ENCODE measurements at places on chromosomes 4 and X. TPM values are rescaled to one million over a fixed set of nuclear protein-coding genes. Genes with fewer than 3 reads are reported as not detected.
A peak's percentile ranks its signal among the peaks of the same experiment; 100 is the strongest.

- no peaks in the 10 kb centered on the region for H3K36me3 ChIP-seq
- DNase-seq, result no peak
- H3K27me3 ChIP-seq, result no peaks in the 10 kb centered on the region
These were observed 67.5 kb downstream of the FBXW7 start for GRCh38 chr4:152468408-152468807.

DNA sequence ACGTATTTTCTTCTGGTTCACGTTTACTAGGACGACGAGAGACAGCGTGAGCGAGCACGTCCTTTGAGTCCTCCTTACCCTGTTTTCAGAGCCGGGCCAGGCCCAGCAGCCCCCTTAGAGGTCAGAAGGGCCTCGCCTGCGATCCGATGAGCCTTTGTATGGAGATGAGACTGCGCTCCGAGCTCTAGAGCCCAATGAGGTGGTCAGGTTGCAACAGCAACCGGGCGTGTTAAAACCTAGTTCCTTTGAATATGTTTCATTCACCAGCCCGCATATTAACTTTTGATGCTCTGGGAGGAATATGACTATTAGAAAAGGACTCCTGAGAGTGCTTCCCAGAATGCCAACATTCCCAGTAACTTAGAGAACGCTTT, 55.6 kb upstream of the TADA2B start:
- peak overlapping the region; percentile 48 for H3K27ac ChIP-seq
- peak overlapping the region; percentile 82 for H3K4me3 ChIP-seq
- no peaks in the 10 kb centered on the region for H3K27me3 ChIP-seq
- peaks cover 63% of the 10 kb centered on the region for H3K4me1 ChIP-seq
- no peak for DNase-seq

DNA sequence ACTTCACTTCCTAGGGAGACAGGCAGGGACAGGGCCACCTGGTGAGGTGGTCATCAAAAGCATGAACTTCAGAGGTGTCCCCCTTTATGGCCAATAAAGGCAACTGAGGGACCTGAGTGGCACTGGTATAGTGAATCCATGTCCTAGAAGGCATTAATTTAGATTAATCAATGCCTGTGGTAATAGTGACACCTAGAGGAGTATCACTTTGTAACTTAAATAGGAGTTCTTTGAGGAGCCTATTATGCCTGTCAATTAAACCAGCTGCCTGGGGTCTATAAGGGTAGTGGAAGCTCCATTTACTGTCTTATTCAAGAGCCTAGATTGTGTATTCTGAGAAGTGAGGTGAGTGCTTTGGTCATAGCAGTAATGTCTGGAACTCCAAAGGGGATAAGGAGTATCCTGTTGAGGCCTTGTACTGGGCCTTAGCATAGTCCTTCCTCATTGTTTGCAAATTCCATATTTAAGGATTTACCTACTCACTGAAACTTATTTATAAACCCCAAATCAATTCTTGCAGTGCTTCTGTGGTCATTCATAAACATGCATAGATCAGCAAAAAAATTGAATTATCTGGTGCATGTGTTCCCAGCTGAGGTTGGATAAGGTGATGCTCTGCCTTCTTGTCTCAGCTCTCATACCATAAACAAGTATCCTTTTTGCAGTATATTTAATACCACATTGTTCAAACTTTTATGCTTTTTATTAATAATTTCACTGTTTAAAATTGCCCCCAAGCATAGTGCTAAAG, 213.8 kb upstream of the RADX start:
- H3K27me3 ChIP-seq, result no peaks in the 10 kb centered on the region
- H3K4me1 ChIP-seq, result no peaks in the 10 kb centered on the region
- no peak overlapping the region for H3K27ac ChIP-seq
- H3K4me3 ChIP-seq, result no peak overlapping the region

The HPGDS gene
- polyA plus RNA-seq, result not detected

- no peak for DNase-seq
- H3K4me1 ChIP-seq, result no peaks in the 10 kb centered on the region
- H3K36me3 ChIP-seq, result no peaks in the 10 kb centered on the region
- no peaks in the 10 kb centered on the region for H3K27me3 ChIP-seq
These were observed 421.5 kb upstream of the EPHA5 start for GRCh38 chr4:66091786-66092185.

DNA sequence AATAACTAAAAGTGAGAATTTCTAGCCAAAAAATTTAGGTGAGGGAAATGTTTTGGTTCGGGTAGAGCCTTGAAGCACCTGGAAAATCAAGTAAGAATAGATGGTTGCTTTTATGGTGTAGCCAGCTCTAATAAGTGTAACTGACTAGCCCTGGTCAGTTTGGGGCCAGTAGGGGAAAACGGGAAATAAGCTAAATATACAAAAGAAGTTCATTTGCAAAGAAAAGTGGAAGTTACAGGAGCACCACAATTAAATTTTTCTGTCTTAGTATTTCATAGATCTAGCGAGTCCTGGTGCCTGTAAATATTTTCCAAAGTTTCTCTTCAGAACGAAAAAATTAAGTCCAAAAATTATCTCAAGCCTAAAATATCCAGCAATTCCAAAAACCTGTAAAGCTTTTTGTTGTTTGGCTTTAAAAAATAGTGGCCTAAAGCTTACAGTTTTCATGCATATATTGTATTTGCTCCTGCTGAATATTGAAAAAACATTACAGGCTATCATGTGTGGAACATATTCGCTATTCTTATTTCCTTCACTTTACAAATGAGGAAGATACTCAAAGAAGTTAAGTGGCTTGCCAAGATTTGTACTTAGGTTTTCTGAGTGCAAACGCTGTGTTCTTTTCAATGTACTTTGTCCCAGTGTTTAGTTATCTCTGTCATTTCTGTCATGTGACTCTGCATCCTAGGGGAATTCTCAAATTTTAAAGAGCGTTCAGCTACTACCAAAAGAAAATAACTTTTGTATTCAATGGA, 7.3 kb upstream of the PTPN13 start:
- H3K4me1 ChIP-seq, result no peaks in the 10 kb centered on the region
- no peak for DNase-seq
- H3K27me3 ChIP-seq, result no peaks in the 10 kb centered on the region
- no peak overlapping the region for H3K4me3 ChIP-seq
- H3K36me3 ChIP-seq, result no peaks in the 10 kb centered on the region
- H3K27ac ChIP-seq, result no peak overlapping the region

GRCh38 chrX:153493085-153493484, 1.7 kb upstream of the BGN start:
- H3K27me3 ChIP-seq, result no peaks in the 10 kb centered on the region
- no peaks in the 10 kb centered on the region for H3K4me1 ChIP-seq
- no peak for DNase-seq
- H3K36me3 ChIP-seq, result no peaks in the 10 kb centered on the region
- no peak overlapping the region for H3K27ac ChIP-seq

- H3K4me1 ChIP-seq, result no peaks in the 10 kb centered on the region
- no peaks in the 10 kb centered on the region for H3K36me3 ChIP-seq
- peaks cover 8% of the 10 kb centered on the region for H3K27me3 ChIP-seq
- H3K27ac ChIP-seq, result no peak overlapping the region
These were observed 180.8 kb downstream of the AMELX start for GRCh38 chrX:11474021-11474420.

DNA sequence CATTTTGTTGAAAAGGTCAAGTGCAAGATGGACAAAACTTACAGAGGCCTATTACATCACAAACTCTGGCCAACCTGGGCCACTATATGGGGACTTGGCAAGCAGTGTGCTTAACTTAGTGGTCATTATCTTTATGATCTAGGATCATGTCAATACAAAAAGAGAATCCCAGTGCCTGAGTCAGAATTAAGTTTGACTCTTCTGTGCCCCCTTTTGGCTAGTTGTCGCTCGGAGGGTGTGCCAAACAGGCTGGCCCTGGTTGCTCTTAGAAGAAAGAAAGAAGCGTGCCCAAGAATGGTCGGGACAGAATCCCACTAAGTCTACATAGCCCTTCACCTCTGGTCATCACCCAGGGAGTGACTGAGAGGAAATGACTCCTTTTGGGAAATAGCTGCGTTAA, 100.1 kb downstream of the EIF4E start:
- no peaks in the 10 kb centered on the region for H3K27me3 ChIP-seq
- H3K36me3 ChIP-seq, result no peaks in the 10 kb centered on the region
- no peak overlapping the region for H3K4me3 ChIP-seq
- no peaks in the 10 kb centered on the region for H3K4me1 ChIP-seq
- no peak overlapping the region for H3K27ac ChIP-seq

- H3K4me1 ChIP-seq, result no peaks in the 10 kb centered on the region
- no peak for DNase-seq
- H3K36me3 ChIP-seq, result no peaks in the 10 kb centered on the region
These were observed 57.6 kb downstream of the RWDD4 start for GRCh38 chr4:183601381-183601780.

DNA sequence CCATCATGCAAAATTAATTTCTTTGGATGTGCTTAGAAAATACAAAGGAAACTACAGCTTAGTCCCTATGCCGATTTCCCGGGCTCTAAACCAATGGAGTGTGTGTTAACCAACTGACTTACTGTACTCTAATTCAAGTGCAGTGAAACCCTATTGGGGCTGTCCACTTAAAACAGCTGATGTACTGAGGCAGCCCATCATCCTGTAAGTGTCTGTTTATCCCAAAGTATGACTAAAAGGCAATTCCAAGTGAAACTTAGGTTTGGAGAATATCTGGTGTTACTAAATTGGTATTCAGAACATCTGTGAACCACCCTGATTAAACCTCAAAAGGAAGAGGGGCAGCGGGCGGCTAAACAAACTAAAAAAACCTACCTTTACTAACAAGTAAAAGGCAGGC, 79.7 kb downstream of the GATB start:
- H3K36me3 ChIP-seq, result peaks cover 22% of the 10 kb centered on the region
- H3K27ac ChIP-seq, result no peak overlapping the region
- H3K4me3 ChIP-seq, result no peak overlapping the region
- DNase-seq, result no peak

GRCh38 chr4:151955721-151956380, 195.0 kb upstream of the GATB start:
- no peak overlapping the region for H3K4me3 ChIP-seq
- no peaks in the 10 kb centered on the region for H3K36me3 ChIP-seq
- no peak overlapping the region for H3K27ac ChIP-seq
- H3K4me1 ChIP-seq, result no peaks in the 10 kb centered on the region

The PNMA6A gene
- polyA plus RNA-seq, result 0.12 TPM

GRCh38 chr4:159776961-159777360, 674.1 kb downstream of the RAPGEF2 start:
- no peaks in the 10 kb centered on the region for H3K4me1 ChIP-seq
- no peak overlapping the region for H3K27ac ChIP-seq
- no peak overlapping the region for H3K4me3 ChIP-seq
- H3K36me3 ChIP-seq, result no peaks in the 10 kb centered on the region

The OPN1LW gene
- polyA plus RNA-seq, result not detected

The ART3 gene
- polyA plus RNA-seq, result not detected

The MSANTD1 gene
- 0.63 TPM for polyA plus RNA-seq

DNA sequence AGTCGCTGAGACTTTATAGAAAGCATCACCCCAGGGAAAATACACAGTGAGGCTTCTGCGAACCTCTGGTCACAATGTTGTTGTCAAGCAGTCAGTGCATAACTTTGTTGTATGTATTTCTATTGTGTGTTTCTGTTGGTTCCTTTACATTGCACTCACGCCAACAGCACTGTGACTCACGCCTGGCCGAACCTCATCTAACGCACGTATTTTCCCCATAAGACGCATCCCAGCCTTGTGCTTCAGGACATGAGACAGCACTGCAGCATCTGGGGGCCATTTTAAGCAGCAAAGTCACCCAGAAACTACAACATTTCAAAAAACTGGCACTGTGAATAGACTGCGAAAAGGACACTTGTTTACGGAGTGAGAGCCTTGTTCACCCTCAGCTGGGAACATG, 30.6 kb downstream of the TBL1X start:
- H3K36me3 ChIP-seq, result no peaks in the 10 kb centered on the region
- no peaks in the 10 kb centered on the region for H3K4me1 ChIP-seq
- no peak overlapping the region for H3K27ac ChIP-seq
- H3K27me3 ChIP-seq, result no peaks in the 10 kb centered on the region
- H3K4me3 ChIP-seq, result no peak overlapping the region

The MAGEB17 gene
- polyA plus RNA-seq, result not detected

GRCh38 chr4:148027201-148027600, 295.3 kb downstream of the ARHGAP10 start:
- DNase-seq, result no peak
- no peaks in the 10 kb centered on the region for H3K36me3 ChIP-seq
- H3K4me1 ChIP-seq, result no peaks in the 10 kb centered on the region
- no peak overlapping the region for H3K4me3 ChIP-seq
- H3K27ac ChIP-seq, result no peak overlapping the region

The DGKK gene
- polyA plus RNA-seq, result 0.01 TPM

GRCh38 chr4:23023121-23023520, 330.4 kb downstream of the GBA3 start:
- H3K27ac ChIP-seq, result no peak overlapping the region
- no peak for DNase-seq
- H3K36me3 ChIP-seq, result no peaks in the 10 kb centered on the region
- no peaks in the 10 kb centered on the region for H3K27me3 ChIP-seq
- no peak overlapping the region for H3K4me3 ChIP-seq
- H3K4me1 ChIP-seq, result no peaks in the 10 kb centered on the region

DNA sequence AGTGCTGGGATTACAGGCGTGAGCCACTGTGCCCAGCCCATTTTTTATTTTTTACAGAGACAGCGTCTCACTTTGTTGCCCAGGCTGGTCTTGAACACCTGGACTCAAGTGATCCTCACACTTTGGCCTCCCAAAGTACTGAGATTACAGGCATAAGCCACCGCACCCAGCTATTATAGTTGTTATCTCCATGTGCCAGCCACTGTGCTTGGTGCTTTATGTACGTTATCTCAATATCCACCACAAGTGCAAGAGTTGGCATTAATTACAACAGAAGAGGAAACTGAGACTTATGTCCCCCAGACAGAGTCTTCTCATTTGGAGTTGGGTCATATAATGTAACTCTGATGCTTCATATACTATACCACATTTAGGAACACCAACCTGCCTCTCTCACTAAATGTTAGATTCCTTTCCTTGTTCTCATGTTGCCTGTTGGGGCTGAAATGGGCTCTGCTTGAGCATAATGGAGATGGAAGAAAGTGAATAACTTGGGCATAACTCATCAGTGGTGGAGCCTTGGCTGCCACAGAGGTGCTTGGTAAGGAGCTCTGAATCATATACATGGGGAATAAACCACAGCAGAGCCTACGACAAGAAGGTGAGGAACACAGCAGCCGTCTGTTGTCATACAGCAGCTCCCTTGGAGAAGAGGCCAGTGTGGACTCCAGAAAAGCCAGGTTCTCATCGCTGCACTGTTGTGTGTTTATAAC, 84.3 kb downstream of the SPRY1 start:
- no peaks in the 10 kb centered on the region for H3K27me3 ChIP-seq
- no peaks in the 10 kb centered on the region for H3K36me3 ChIP-seq
- no peak for DNase-seq
- H3K4me1 ChIP-seq, result peaks cover 15% of the 10 kb centered on the region

DNA sequence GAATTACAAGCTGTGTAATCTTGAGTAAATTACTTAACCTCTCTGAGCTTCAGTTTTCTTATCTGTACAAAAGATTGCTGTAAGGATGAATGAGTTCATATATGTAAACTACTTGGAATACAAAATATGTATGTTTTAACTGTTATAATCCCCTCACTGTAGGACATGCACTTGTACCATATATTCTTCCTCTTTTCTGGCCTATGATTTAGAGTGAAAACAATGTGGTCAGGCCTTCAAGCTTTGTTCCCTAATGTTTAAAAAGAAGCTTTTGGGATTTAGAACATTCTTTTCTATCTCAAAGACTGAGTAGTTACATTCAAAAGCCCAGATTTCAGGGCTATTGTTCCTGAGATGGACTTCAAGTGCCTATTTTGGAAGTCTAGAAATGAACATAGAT, 26.7 kb upstream of the GPRIN3 start:
- H3K36me3 ChIP-seq, result no peaks in the 10 kb centered on the region
- H3K4me1 ChIP-seq, result no peaks in the 10 kb centered on the region
- no peak for DNase-seq

Data from B cell (primary cell).